Psoas muscle (tissue), 8 donors: ENCODE measurements at places on chromosomes 1 and 21. TPM values are rescaled to one million over a fixed set of nuclear protein-coding genes. Genes with fewer than 3 reads are reported as not detected.

The KDF1 gene
- polyA plus RNA-seq: not detected

The C1orf185 gene
- polyA plus RNA-seq: not detected

The S100A5 gene
- polyA plus RNA-seq: not detected

The TCEA3 gene
- polyA plus RNA-seq: 70.2 TPM

The PLA2G2A gene
- polyA plus RNA-seq: 152 TPM
